ENCODE measurements at places on chromosomes 4 and X.

DNA sequence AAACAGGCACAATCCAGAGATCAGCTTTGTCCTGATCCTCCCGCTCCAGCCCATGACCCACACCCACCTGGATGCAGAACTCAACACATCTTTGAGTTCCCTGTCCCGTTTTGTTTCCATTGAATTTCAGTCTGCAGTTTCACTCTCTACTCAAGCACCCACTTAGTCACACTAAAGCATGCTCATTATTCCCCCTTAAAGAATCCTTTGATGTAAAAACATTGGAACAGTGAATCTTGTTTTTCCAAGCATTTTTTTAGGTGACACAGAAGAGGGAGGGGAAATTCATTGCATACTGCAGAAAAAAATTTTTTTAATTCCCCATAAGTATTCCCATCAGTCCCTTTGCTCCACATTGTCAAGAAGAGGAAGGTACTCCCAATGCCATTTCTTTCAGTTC lies 249.7 kb upstream of the TTC29 start:
- no peak for DNase-seq

GRCh38 chr4:37383579-37384229 lies 139.2 kb downstream of the NWD2 start:
- peak; percentile 48 for DNase-seq

DNA sequence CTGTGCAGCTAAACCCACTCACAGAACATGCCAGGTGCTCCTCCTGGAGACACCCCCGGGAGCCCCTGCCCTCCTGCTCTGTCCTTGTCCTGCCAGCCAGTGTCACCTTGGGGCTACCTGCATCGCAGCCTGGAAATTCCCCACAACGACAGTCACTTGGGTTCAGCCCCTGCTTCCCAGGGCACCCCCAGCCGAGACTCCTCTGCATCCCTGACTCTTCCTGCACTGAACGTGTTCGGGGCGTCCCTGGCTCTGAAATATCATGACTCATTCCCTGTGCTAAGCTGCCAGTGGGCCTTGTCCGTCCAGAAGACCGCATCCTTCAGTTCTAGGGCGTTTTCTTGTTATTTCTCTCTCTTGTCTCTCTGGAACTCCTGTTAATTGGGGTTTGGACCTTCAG lies 5.8 kb downstream of the CFAP99 start:
- DNase-seq, result no peak

- DNase-seq, result no peak
These were observed 10.9 kb downstream of the HHIP start for GRCh38 chr4:144656850-144657249.

GRCh38 chr4:142081025-142081424 lies 444.6 kb downstream of the IL15 start:
- no peak for DNase-seq

GRCh38 chr4:145098675-145099037 lies 545 bp downstream of the ABCE1 start:
- peak; percentile 53 for DNase-seq

GRCh38 chr4:161823450-161823849 lies 340.4 kb downstream of the FSTL5 start:
- no peak for DNase-seq

GRCh38 chrX:103063191-103063845 lies 653 bp downstream of the BEX1 start:
- DNase-seq, result no peak

DNA sequence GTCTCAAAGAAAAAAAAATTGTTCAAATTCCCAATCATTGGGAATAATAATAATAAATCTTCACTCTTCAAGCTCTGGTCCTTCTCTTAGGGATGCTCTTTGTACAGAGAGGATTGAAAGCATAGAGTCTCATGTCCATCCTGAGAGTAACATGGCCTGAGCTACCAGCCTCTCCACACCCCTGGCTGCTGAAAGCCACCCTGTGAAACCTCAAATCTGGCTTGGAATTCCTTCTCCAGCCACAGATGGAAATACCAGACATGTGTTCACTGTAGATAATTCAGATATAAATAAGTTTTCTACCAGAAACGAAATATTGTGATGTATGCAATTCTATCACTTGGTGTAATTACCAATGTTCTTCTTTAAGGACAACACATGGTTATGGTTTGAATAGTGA lies 140.6 kb downstream of the ARSF start:
- no peak for DNase-seq
